Stimulated activated CD4-positive, alpha-beta T cell treated with anti-CD3 and anti-CD28 coated beads, Interleukin-12 subunit alpha, Interleukin-12 subunit beta, amount 100 ng/mL, for 4 hours (primary cell): ENCODE measurements at places on chromosomes 12 and 14.

- DNase-seq: peak; percentile 42
Measured at GRCh38 chr12:51926718-51927117, 19.4 kb downstream of the ACVRL1 start.

GRCh38 chr12:57521525-57522010, 1.1 kb upstream of the MBD6 start:
- no peak for DNase-seq

DNA sequence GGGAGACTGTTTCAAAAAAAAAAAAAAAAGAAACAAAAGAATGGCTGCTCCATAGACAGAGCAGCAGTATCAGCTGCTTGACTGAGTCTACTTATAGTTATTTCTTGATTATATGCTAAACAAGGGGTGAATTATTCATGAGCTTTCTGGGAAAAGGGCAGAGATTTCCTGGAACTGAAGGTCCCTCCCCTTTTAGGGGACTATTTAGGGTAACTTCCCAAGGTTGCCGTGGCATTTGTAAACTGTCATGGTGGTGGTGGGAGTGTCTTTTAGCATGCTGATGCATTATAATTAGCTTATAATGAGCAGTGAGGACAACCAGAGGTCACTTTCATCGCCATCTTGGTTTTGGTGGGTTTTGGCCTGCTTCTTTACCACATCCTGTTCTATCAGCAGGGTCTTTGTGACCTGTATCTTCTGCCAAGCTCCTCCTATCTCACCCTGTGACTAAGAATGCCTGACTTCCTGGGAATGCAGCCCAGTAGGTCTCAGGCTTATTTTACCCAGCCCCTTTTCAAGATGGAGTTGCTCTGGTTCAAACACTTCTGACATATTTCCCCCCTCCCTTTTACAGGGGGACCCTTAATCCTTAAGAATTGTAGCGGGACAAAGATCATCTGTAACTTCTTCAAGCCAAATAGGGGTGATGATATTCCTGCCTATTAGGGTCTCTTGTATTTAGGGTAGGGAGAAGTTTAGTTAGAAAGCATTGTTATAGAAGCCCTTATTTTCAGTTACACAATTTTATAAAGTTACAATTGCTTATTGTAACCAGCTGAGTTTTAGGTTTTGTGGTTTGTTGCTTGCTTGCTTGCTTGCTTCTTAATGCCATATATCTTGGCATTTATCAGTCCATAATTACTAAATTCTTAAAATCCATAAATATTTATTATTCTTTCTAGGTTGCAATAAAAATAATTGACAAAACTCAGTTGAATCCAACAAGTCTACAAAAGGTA, 42.5 kb downstream of the MARK3 start:
- DNase-seq: no peak

GRCh38 chr12:23217158-23217557, 592.2 kb downstream of the ETNK1 start:
- no peak for DNase-seq
